Fibroblast of gingiva (primary cell): ENCODE measurements at places on chromosomes 2 and 18.

DNA sequence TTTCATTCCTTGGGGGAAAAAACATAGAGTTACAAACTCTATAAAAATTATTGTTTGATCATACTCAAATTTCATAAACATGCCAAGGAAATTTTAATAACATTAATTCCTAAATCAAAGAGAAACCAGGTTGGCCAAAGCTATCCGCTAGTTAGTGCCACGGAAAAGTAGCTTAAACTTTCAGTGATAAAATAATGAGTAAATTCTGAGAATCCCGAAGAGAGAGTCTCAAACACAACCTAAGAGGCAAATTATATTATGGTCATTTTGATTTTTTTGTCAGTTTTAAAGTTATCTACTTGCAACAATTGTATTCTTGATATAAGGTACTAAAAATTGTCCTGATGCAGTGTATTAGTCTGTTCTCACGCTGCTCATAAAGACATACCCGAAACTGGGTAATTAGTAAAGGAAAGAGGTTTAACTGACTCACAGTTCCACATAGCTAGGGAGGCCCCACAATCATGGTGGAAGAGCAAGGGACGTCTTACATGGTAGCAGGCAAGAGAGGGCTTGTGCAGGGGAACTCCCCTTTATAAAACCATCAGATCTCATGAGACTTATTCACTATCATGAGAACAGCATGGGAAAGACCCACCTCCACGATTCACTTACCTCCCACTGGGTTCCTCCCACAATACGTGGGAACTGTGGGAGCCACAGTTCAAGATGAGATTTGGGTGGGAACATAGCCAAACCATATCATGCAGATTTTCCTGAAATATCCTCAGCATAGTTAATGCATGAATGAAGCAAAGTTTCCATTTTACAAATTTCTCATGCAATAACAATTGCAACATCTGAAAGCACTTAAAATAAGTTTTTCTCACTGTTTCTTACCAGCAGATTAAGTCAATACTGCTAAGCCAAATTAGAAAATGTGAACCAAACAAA is 205.9 kb upstream of the STK17B start:
- DNase-seq = peak; percentile 42

DNA sequence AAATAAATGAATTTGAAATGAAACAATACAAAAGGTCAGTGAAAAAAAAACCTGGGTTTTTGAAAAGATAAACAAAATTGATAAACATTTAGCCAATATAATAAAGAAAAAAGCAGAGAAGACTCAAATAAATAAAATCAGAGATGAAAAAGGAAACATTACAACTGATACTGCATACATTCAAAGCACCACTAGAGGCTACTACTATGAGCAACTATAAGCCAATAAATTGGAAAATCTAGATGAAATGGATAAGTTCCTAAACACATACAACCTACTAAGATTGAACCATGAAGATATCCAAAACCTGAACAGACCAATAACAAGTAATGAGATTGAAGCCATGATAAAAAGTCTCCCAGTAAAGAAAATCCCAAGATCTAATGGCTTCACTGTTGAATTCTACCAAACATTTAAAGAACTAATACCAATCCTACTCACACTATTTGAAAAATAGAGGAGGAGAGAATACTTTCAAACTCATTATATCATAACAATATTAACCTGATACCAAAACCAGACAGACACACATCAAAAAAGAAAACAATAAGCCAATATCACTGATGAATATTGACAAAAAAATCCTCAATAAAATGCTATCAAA is 80.8 kb upstream of the CERS6 start:
- DNase-seq = no peak

DNA sequence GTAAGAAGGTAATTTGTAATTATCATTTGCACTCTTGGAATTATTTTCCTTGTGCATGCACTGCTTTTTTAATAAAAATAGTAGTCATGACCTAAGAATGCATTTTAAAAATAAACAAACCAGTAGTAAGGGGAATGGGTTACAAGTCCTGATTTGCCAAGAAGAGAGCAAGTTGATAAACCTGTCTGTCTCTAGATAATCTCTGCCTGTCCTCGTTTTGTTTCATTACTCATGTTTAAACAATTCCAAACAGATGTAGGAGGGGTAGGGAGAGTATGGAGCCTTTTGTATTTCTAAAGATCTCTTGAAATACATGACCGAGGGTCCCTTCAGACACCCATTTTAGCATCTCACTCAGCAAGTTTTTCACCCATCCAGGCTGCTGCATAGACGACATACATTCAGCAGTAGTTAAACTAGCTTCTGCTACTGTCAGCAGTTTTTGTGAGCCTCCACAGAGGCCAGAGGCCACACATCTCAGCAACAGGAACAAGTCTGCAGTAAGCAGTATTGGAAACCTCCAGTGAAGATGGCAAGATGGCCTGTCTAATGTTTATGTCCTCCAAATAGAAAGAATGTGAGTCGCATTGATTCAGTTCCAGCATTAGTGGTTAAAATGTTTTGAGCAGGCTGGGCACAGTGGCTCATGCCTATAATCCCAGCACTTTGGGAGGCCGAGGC is 2.3 kb upstream of the EXOC6B start:
- no peak for DNase-seq

DNA sequence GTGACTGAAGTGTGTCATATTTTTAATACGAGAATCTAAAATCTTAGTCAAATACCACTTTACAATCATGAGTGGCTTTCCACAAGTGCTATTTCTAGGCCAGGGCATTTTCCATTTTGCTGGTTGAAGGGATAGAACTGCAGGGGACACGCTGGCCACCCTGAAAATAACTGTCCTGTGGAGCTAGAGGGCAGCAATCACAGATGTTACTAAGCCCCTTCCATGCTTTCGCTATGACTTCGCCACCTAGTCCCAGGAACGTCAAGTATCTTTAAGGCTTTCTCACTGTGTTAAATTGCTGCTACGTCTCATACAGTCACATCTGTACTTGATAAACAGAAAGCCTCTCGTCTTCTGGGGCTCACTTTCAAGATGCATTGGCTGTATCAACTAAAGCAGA is 171.8 kb downstream of the CDH2 start:
- no peak for DNase-seq

GRCh38 chr2:188659656-188660406 is 314.3 kb upstream of the COL3A1 start:
- DNase-seq = peak; percentile 60

GRCh38 chr18:75041586-75041985 is 167.4 kb downstream of the PTGR3 start:
- DNase-seq = peak; percentile 7
